Stimulated activated CD4-positive, alpha-beta T cell treated with anti-CD3 and anti-CD28 coated beads, Interleukin-1b, Interleukin-23, amount 100 ng/mL, for 4 hours (primary cell): ENCODE measurements at places on chromosomes 12 and 14.
A peak's percentile ranks its signal among the peaks of the same experiment; 100 is the strongest.

DNA sequence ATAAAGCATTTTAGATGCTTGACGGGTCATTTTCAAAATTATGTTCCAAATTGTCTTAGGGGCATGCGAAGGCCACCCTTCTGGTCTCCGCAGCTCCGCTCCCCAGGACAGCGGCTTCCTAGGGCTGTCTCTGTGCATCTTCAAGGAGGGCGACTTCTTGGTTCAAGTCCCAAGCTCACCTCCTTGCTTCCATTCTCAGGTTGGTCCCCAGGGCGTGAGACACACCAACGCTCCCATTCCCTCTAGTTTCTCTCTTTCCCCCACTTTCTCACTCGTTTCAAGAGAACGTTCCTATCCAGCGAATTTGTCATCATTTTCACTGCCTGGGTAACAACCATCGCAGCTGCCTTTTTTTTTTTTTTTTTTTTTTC, 109.4 kb upstream of the CCND2 start:
- DNase-seq: no peak

- DNase-seq: no peak
Measured at GRCh38 chr14:47596232-47596631, 79.2 kb downstream of the MDGA2 start.

- DNase-seq: no peak
Measured at GRCh38 chr12:38708466-38708865, 196.9 kb downstream of the CPNE8 start.

- no peak for DNase-seq
Measured at GRCh38 chr12:20624718-20625117, 70.4 kb upstream of the SLCO1C1 start.

- no peak for DNase-seq
Measured at GRCh38 chr14:70193396-70193795, 4.6 kb upstream of the SLC8A3 start.

DNA sequence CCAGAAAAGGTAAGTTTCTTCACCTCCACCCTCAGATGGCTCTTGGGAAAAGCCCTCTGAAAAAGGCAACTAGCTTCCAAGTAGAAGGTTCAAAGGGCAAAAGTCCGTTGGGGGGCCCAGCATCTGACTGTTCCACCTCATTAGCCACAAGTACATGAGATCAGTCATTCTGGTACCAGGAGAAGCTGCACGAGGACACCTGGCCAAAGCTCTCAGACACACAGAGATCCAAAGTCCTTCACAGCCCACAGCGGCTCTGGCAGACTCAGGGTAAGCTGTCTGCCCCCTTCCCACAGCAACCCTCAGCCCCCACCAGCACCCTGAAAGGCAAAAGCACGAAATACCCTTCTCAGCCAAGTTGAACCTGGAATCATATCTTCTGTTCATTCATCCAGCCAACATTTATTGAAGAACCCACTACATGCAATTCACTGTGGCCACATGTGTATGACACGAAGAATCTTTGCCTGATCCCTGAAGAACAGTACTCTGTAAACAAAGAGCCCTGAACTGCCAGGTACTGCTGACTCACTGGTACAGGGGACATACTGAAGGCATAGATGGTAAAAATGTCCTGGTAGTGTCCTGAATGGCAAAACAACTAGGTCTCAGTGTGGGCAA, 19.0 kb downstream of the SLC7A7 start:
- no peak for DNase-seq

DNA sequence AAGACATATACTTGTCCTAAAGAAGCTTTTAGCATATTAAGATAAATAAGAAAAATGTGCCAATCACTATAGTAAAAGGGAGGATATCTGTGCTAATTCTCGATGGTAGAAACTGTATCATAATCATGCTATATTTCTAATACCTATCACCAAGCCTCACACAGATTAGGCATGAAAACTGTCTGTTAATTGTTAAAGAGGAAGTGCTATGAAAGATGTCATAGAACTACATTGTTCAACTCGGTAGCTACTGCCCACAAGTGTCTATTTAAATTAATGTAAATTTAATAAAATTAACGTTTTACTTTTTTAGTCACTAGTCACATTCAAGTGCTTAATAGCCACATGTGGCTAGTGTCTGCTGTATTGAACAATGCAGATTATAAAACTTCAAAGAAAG, 77.5 kb upstream of the KICS2 start:
- DNase-seq: no peak

GRCh38 chr14:71114565-71114964, 207.3 kb downstream of the PCNX1 start:
- no peak for DNase-seq

GRCh38 chr12:47216150-47216677, 136.5 kb upstream of the AMIGO2 start:
- peak; percentile 40 for DNase-seq

DNA sequence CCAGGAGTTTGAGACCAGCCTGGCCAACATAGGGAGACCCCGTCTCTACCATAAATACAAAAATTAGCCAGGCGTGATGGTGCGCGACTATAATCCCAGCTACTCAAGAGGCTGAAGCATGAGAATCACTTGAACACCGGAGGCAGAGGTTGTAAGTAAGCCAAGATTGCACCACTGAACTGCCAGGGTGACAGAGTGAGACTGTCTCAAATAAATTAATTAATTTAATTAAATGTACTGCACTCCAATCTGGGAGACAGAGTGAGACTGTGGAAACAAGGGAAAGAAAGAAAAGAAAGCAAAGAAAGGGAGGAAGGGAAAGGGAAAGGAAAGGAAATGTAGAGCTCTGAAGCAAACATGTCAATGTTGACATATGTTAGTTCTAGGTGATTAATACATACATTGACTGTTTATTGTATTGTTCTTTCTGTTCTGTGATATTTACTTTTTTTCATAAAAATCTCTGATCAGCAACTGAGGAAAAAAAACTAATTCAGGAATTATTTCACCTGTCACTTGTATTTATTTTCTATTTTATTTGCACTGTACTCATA, 99.6 kb downstream of the DENND5B start:
- DNase-seq: no peak

DNA sequence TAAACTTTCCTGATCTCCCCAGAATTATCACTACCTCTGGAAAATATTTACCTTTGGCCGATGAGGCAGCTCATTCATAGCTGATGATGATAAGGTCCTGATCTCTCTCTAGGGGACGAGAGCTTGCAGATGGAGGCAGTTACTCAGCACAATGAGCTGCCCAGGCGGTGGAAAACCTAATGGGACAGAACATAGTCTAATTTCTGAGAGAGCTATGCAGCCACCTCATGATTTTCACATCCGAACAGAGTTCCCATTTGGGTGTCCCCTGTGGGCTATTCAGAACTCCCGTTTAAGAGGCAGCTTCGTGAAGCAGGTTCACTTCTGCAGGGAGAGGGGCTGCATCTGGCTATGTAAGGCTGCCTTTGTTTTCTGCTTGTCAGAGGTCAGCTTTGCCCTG, 724.6 kb upstream of the TMEM132C start:
- DNase-seq: no peak

DNA sequence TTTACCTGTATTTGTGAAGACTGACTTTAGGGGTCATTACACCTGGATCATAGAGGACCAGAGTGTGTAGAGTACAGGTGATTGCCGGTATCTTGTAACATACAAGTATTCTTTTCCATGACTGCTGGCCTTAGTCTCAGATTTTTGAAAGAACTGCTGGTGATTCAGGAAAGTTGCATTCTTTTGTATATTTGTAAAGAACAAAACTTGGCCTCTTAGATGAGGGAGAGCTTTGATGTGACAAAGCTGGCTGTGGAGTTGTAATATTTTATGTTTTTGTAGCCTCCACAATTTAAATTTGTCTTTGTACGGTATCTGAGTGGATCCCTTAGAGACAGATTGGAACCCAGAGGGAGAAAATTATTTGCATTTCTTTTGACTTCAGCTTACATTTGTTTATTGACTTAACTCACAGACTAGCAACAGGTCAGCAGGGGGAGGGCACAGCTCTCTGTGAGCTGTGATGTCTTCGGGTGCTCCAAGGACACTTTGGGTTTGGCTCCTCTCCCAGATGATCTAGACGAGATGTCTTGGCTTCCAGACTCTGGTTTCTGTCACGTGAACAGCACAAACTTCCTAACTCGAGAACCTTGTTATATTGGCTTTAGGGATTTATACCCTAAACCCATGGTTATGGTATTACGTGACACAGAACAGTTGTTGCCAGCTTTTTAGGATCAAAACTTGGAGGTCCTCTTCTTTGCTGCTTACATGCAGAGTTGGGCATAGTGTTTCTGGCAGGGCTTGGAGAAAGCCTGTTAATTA, 65.9 kb downstream of the DAAM1 start:
- no peak for DNase-seq

GRCh38 chr12:55972911-55973598, 823 bp upstream of the RAB5B start:
- no peak for DNase-seq

DNA sequence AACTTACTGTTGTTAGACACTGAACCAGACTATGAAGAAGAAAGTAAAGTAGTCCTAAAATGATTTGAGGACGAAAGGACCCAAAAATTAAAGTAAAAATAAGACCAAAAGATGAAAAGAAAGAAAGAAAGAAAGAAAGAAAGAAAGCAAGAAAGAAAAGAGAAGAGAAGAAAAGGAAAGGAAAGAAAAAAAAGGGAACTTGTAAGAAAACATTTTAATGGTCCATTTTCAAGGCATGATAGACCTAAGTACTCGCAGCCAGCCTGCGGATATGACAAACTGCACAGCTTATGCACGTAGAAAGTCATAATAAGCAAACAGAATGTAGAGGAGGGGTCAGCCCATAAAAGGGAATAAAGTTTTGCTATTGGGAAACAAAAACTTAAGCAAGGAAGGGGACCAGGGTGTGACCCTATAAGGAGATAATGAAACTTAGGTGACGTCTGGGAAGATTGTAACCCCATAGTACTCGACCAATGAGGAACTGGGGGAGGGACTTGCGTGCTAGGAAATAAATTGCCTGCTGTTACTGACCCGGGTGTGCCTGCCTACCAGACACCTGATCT, 59.7 kb downstream of the APOBEC1 start:
- no peak for DNase-seq

DNA sequence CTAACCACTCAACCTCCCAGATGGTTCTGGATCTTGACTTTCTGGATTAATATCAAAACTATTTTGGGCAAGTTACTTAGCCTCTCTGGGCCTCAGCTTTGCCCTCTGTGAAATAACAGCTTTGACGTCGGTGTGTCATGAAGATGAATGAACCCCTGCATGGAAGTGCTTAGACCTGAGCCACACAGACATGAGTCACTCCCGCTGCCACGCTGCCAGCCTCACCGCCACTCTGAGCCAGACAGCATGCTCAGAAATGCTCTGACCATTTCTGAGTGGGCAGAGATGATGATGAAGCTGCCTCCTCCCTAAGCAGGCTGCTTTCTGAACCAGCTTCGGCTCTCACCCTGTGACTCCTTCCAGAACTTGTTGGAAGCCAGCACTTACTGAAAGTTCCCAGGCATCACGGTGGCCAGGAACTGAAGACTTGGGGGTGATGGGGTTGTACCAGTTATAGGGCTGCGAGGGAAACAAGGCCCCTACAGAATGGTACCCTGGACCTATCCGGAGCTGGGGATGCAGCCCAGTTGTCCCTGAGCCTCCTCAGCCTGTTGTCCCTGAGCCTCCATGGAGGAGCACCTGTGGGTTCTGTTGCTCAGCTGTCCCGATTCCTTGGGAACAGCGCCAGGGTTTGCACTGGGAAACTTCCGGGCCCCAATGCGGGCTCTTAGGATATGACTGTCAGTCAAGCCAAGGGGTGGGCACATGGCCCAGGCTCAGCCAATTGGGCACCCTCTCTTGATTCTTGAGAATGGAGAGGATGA, 2.0 kb upstream of the CCDC197 start:
- DNase-seq: peak; percentile 49

DNA sequence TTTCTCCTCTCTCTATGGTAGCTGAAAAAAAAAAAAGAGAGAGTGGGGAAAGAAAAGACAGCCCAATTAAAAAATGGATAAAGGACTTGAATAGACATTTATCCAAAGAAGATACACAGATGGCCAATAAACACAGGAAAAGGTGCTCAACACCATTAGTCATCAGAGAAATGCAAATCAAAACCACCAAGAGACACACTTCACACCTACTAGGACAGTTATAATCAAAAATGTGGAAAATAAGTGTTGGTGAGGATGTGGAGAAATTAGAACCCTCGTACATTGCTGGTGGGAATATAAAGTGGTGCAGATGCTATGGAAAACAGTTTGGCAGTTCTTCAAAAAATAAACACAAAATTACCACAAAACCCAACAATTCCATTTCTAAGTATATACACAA, 172.4 kb upstream of the GRIN2B start:
- no peak for DNase-seq

DNA sequence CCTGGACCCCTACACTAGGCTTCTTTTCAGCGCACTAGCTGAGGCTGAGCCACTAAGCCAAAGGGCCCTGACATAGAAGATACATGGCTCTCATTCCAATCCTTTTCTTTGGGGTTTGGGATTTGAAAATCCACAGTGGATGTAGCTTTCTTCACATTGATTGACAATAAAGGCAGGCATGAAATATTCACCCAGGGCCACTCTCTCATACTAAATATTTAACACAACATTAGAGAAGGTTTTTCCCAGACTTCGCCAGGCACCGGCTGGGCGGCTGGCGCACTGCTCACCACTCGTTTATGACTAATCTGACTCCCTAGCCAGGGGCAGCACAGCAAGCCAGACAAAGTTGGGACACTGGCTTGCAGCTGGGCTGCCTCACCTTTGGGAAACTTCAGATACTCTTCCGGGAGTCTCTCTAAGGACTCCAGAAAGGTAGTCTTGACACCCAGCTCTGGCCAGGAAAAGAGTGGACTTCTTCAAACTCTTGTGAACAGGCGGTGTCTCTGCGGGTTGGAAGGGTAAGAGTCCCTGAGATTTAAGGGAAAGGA, 699 bp upstream of the HOXC11 start:
- DNase-seq: no peak

- no peak for DNase-seq
Measured at GRCh38 chr12:3117144-3117581, 40.0 kb downstream of the TSPAN9 start.

GRCh38 chr12:5902736-5903135, 42.3 kb downstream of the ANO2 start:
- DNase-seq: no peak

- DNase-seq: no peak
Measured at GRCh38 chr12:99097171-99097570, 452.1 kb downstream of the APAF1 start.

DNA sequence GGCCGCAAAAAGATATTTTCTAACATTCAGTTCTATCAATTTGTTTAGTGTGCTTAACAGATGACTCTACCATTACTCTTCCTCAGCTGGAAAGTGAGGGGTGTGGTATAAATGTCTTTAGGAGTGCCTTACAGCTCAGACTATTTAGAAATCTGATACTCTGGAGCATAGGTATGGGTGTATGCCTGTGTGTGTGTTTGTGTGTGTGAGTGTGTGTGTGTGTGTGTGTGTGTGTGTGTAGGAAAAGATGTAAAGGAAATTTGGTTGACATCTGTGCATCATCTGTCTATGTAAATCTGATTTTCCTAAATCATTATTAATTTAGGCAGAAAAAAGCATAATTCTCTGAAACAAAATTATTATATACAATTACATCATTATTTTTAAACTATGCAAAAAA, 16.0 kb downstream of the RNASE3 start:
- no peak for DNase-seq

DNA sequence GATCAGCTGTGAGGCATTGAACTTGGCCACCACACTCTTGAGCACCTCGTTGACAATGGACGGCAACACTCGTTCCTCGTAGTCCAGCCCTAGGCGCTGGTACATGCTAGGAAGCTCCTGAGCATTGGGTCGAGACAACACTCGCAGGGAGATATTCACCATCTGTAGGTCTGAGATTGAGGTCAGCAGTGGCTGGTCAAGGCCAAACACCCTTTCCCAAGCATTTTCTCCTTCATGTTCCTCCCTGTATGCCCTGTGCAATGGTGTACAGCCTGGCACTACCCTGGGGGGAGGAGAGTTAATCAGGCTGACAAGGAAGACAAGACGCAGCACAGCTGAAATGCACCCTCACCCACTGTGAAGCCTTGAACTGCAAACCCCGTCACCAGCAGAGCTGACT, 2.0 kb downstream of the PHB2 start:
- DNase-seq: no peak
